Left lobe of liver (tissue), 2 donors: ENCODE measurements at places on chromosomes 5 and 9. TPM values are rescaled to one million over a fixed set of nuclear protein-coding genes. Genes with fewer than 3 reads are reported as not detected.

The GABRA6 gene
- not detected for total RNA-seq

GRCh38 chr5:78232163-78232562 lies 62.3 kb downstream of the AP3B1 start:
- no peak for DNase-seq

DNA sequence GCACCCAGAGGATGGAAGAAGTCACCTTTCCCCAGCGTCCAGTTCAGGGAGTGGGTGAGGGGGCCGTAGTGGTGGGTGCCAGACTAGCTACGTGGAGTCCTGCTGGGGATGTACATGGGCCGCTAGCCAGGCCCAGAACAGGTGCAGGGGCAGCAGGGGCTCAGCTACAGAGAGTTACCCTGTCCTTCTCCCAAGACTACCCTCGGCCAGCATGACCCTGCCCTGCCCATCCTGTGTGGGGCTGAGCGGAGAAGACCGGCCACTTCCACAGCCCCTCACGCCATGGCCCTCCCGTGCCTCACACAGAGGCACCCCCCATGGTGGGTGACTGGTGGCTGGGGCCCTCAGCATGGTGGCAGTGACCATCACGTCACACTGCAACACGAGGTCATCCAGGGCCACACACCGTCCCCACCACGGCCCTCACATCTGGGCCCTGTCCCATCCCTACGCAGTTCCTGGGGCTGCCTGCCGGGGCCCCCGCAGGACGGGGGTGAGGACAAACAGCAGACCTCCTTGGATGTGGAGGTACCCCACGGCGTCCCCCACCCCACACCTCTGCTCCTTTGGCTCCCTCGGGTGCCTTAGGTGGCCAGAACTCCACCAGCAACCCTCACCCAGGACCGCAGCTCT lies 977 bp upstream of the DPP7 start:
- no peak for DNase-seq

GRCh38 chr9:72772661-72773060 lies 180.2 kb downstream of the ALDH1A1 start:
- no peak for DNase-seq

The APBA1 gene
- total RNA-seq: 19.7 TPM

The HTR4 gene
- not detected for total RNA-seq

The CYSTM1 gene
- 24.6 TPM for total RNA-seq

GRCh38 chr5:73215531-73215890 lies 42.5 kb downstream of the TMEM174 start:
- no peak for DNase-seq

The PRRX2 gene
- total RNA-seq: not detected

The PRDM9 gene
- total RNA-seq: 0.08 TPM

DNA sequence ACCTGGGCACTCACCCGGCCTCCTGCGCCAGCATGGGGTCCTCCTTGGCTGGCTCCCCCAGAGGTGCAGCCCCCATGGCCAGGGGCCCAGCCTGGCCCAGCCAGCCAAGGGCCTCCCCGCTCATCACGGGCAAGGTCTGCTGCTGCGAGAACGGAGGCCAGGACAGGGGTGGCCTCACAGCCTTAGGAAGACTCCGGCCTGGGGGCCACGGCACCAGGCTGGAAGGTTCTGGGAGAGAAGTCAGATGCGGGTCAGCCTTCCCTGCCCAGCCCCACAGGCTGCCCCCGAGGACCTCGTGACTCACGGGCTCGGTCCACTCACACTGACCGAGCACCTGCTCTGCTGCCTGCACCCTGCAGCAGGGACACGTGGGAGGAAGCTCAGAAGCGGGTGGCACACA lies 4.2 kb downstream of the SOHLH1 start:
- no peak for DNase-seq

DNA sequence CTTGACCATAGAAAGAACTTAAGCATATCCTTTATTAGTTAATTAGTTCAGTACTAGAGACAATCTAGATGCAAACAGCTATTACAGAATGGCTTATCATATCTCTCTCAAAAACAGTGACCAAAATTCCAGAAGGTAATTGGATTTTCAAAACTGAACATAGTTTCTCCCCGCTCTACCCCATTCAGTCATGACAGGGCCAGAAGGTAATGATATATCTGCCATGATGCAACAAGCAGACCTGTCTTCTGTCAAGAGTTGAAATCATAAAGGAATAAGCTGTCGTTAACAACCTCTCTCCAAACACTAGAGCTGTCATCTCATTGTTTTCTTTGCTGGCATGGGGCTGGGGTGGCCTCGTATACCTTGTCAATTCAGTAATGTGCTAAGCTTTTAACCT lies 200.5 kb upstream of the POU5F2 start:
- no peak for DNase-seq

The C8G gene
- 411 TPM for total RNA-seq

The ARHGEF39 gene
- total RNA-seq: 0.40 TPM

- DNase-seq: no peak
These were observed 38.4 kb downstream of the PPP1R2B start for GRCh38 chr5:156888520-156888919.

DNA sequence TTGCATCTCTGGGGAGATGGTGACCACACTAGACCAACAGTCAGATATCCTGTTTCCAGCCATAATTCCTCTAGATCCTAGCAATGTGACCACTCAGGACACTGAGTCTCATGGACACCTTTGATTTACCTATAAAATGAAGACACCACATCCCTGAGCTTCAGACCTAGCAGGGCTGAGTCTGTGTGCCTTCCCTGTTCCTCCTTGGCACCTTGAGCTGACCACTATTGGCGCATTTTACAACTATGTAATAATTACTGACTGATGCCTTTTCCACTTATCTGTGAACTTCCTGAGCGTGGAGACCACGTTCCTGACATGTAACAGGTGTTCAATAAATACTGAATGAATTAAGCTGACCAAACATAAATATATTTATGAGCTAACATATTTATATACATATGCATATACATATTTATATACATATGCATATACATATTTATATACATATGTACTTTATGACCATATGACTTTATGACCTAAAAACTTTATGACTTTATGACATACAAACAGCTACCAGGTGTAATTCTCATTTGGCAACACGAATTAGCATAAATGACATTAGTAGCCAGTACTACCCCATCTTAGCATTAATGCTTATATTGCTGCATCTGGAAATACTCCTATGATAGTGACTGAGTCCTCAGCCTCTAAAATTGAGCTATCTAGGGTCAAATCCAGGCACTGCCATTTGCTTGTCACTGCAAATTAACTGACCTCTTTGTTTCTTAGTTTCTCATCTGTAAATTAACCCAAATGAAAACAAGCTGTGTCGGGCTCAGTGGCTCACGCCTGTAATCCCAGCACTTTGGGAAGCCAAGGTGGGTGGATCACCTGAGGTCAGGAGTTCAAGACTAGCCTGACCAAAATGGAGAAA lies 150.6 kb downstream of the GNA14 start:
- no peak for DNase-seq

The TMEM252 gene
- not detected for total RNA-seq

DNA sequence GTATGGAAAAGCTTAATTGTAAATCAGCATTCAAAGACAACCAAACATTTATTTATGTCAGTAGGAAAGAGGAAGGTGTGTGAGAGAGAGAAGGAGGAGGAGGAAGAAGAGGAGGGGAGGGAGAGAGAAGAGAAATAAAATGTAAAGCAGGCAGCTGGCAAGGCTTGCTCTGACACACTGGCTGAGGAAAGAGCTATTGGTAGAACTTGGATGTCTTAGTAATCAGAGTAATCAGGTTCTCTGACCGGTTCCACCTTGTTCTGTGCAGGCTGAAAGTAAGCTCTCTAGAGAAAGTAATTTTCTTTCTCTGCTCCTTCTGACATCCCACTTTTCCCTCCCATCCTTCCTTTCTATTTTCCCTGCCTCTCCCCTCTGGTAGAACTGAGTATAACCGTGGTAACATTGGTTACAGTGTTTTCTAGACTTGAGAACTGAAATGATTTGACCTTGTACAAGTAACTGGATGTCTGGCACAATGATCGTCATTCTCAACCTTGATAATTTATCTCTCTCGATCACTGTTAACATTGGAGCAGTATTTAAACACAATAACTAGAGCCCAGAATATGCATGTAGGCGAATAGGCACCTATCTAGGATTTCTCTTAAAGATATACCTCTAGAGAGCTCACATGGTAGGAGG lies 33.3 kb downstream of the TLE4 start:
- no peak for DNase-seq

The RECK gene
- total RNA-seq: 2.0 TPM

GRCh38 chr5:125410537-125411070 lies 664.2 kb upstream of the ZNF608 start:
- DNase-seq: no peak

DNA sequence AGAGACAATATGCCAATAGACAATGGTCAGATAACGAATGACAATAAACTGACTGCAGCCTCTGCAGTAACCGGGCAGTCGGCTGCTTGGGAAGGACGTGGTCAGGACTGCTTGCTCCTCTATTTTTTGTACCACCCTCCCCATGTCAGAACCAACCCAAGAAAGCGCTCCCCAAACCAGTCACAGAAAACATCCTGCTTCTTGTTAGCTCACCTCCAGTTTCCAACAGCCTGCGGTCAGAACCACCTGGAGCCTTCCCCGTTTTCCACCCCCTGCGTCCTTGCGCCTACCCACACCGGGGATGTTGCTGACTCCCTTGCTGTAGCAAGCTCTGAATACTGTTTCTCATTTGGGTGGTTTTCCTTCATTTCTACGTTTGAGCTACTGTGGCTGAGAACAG lies 1.7 kb upstream of the MRNIP start:
- no peak for DNase-seq

The TNC gene
- 2.9 TPM for total RNA-seq

The PCSK5 gene
- 3.2 TPM for total RNA-seq

- no peak for DNase-seq
These were observed 8.8 kb downstream of the LRRC14B start for GRCh38 chr5:199950-200645.

GRCh38 chr5:80959138-80959537 lies 1.0 kb upstream of the RASGRF2 start:
- no peak for DNase-seq
